ENCODE measurements at places on chromosomes 16 and 17.

DNA sequence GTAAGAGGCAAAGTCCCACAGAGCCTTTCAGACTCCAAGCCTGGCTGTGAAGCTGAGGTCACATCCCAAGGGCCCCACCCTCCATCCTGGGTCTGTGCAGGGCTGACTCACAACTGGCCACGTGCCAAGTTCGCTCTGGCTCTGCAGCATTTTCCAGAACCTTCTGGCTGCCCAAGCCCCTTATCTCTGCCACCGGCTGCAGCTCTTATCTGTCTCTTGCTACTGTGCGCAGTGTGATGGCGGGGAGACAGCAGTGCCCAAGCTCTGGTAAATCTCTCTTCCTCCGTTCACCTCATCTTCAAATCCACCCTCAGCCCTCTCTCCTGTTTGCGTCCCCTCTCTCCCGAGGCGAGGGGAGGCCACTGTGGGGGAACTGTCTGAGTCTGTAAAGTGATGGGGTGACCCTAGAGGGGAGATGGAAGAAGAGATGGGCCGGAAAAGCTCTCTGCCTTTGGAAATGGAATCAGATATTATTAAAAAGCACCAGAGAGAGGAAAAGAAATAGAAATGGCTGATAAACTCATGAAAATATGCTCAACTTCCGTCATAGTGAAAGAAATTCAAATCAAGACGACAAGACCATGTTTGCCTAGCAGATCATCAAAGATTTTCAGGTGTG is 162.7 kb upstream of the CDC42EP4 start:
- peak; percentile 73 for DNase-seq

GRCh38 chr17:66829883-66830282 is 5.0 kb upstream of the CACNG5 start:
- no peak for DNase-seq

DNA sequence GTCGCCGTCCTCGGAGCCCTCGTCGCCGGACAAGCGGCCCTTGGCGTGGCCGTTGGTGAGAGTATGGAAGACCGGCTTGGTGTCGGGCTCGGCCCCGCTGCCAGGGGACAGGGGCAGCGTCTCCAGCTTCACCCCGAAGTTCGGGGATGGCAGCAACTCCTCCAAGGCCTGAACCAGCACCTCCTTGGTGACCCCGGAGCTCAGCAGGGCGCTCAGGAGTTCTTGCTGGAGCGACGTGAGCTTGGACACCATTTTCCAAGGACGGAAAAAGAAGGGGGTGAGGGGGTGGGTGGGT is 279 bp downstream of the HNF1B start:
- DNase-seq, result no peak

DNA sequence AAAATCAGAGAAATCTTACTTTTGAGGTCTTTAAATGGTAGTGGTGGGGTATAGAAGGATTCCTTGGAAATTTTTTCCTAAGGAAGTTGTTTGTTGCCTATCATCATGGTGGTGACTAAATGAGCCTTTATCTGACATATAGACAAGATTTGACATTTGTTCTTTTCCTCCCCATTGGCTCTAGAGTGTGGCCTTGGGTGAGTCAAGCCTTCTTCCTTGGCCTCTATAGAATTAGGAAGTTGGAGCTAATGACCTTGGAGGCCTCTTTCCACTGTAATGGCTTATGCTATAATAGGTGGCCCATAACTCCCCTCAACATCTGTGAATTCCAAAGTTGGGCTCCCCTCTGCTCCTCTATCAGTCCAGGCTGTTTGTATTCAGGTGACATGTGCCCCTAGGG is 79.1 kb upstream of the HNF1B start:
- no peak for DNase-seq

DNA sequence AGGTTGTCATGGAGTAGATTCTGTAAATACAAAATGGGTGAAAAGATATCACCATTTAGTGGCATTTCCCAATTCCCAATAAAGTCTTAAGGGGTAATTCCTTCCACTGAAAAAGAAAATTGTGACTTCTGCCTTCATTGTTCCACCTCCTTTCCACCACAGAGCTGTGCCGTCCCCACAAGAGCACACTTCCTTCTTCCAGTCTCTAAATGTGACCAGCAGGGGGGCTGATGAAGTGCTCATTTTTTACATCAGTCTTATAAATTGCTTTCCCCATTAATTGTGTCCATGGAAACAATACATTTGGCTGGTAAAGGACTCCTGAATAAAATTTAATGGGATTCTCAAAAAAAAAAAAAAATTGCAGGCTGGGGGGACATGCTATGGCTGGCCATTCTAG is 260.8 kb upstream of the PSMD7 start:
- DNase-seq, result peak; percentile 7

- DNase-seq, result no peak
Observed at GRCh38 chr16:2785101-2785991, 2.0 kb downstream of the PRSS33 start.

GRCh38 chr17:62565817-62566216 is 61.7 kb upstream of the MRC2 start:
- peak; percentile 92 for DNase-seq

DNA sequence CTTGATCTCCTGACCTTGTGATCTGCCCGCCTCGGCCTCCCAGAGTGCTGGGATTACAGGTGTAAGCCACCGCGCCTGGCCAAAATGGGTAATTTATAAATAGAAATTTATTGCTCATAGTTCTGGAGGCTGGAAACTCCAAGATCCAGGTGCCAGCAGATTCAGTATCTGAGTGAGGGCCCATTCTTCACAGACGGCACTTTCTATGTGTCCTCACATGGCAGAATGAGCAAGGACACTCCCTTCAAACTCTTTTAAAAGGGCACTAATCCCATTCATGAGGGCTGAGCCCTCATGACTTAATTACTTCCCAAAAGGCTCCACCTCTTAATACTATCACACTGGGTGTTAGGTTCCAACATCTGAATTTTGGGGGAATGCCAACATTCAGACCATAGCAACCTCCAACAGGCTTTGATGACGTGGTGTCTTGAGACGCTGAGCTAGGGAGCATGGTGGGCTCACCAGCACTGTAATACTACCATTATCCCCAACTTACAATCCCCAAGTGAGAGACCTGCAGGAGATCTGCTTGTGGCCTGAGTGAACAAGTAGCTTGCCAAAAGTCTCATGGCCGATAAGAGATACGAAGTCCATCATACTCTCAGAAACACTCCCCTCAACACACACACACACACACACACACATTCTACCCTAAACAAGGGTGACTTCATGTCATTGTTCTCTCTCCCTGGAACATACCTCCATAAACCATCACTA is 8.5 kb downstream of the CMTM4 start:
- DNase-seq, result no peak

- DNase-seq, result no peak
Observed at GRCh38 chr16:90008708-90009145, 10.5 kb downstream of the DBNDD1 start.

DNA sequence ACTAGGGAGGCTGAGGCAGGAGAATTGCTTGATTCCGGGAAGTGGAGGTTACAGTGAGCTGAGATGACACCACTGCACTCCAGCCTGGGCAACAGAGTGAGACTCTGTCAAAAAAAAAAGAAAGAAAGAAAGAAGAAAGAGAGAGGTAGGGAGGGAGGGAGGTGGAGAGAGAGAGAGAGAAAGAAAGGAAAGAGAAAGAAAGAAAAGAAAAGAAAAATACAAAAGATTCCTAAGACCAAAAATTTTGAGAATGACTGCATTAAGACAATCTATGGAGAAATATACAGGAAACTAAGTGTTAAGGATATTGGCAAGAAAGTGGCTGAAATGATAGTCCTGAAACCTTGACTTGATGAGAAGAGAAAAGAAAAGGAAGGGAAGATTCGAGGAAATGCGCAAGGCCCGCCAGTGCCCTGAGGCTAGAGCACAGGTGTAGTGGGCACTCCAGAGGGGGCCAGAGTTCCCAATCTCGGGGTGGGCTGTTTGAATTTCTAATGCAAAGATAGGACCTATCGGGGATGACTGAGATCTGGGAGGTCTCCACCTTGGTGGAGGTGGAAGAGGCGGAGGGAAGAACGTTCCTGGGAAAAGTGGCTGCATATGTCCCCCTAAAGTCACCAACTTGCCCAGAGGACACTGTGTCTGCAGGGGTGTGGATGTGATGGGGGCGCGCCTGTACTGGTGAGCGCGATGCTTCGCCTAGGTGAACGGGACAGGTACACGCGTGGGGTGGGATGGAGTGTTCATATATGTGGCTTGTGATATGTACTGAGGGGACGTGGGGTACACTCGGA is 654 bp upstream of the SCNN1B start:
- no peak for DNase-seq

- DNase-seq, result no peak
Observed at GRCh38 chr17:74172700-74173099, 30.8 kb upstream of the RPL38 start.

- no peak for DNase-seq
Observed at GRCh38 chr16:23496821-23497542, 13.3 kb downstream of the GGA2 start.

- no peak for DNase-seq
Observed at GRCh38 chr16:7333180-7333725, 608 bp downstream of the RBFOX1 start.

DNA sequence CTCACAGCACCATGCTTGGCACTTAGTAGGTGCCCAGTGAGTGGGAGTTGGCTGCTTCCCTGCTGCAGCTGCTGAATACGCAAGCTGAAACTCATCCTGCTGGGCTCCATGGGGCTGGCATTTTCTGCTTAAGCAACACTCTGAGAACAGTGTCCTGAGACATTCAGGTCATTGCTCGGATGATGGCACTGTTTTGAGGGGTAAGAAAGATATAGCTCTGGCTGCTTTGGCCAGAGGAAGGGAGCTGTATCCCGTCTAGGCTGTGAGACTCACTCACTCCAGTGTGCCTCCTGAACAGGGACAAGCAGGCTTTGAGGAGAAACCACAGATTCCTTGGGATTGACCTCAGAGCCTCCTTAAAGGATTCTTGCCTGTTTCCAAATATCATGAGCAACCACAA is 120.5 kb downstream of the CLEC16A start:
- DNase-seq, result no peak

DNA sequence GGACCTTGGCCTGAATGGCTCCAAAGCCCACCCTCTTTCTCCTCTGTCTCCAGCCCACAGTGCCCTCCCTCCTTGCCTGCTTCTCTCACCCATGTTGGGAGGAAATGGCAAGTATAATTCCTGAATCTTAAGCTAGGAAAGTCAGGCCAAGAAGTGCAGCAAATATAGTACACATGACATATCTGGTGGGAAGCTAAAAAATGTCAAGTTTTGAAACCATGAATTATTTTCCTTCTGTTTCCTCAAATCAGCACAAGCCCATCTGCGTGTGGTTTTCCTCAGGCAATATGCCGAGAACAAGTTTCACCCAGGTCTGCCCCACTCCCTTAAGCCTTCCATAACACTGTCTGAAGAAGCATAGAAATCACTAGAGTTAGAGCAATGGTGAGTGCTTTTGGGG is 502.8 kb upstream of the CDH11 start:
- DNase-seq, result no peak

GRCh38 chr16:73279451-73279850 is 231.5 kb upstream of the ZFHX3 start:
- DNase-seq, result no peak

DNA sequence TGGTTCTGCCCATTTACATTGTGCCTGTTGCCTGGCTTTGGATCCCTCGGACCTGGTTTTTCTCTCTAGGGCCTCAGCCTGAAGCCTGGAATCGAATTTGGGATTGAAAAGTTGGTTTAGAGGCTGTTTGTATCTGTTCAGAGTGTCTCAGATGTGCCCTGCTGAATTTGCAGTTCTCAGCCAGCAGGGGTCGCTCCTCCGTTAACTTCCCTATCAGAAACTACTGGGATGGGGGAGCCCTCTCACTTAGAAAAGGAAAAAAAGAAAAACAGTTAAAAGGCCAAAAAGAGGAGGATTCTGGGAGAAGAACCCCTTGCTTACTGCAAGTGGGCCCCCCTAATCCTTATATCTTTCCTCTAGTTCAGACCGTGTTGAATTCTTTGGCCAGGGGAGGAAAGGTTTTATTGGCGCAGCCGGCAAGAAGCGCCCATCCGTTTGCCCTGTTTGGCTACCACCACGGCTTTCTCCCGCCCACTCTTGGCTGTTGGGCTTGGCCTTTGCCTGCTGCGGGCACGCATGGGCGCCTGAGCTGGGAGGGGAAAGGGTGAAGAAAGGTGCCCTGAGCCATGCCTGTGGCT is 8.7 kb downstream of the FZD2 start:
- DNase-seq, result no peak

DNA sequence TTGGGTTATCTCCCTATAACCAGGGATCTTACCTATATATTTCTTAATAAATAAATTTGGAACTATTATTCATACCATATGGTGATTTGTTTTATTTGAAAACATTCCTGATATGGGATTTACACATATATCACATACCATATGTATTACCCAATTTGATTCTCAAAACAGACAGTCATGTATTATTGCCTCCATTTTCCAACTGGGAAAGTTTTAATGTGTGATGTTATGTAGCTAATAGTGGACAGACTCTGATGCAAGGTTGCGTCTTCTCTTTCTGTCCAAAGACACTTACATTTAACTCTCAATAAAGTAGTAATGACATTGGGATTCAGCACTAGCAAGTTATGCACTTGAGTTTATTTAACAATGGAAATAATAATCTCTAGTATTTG is 1.1 kb downstream of the KRTAP9-9 start:
- peak; percentile 86 for DNase-seq
